ENCODE measurements at places on chromosomes 1 and 21. TPM values are rescaled to one million over a fixed set of nuclear protein-coding genes. Genes with fewer than 3 reads are reported as not detected.

GRCh38 chr1:17112496-17113236, 6.6 kb downstream of the PADI2 start:
- no peak for DNase-seq

DNA sequence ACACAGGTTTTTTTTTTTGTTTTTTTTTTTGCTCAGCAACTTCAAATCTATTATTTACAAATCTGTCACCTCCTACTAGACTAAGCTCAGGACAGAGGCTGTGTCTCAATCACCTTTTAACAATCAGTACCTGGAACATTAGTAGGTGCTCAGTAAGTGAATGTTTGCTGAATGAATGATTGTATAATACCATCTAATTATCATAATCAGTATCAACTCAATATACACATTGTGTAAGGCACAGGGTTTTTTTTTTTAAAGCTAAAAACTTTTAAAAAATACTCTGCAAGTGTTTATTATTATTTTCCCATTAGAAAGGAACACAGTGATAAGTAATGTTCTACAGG, 9.2 kb downstream of the ERRFI1 start:
- DNase-seq, result no peak

DNA sequence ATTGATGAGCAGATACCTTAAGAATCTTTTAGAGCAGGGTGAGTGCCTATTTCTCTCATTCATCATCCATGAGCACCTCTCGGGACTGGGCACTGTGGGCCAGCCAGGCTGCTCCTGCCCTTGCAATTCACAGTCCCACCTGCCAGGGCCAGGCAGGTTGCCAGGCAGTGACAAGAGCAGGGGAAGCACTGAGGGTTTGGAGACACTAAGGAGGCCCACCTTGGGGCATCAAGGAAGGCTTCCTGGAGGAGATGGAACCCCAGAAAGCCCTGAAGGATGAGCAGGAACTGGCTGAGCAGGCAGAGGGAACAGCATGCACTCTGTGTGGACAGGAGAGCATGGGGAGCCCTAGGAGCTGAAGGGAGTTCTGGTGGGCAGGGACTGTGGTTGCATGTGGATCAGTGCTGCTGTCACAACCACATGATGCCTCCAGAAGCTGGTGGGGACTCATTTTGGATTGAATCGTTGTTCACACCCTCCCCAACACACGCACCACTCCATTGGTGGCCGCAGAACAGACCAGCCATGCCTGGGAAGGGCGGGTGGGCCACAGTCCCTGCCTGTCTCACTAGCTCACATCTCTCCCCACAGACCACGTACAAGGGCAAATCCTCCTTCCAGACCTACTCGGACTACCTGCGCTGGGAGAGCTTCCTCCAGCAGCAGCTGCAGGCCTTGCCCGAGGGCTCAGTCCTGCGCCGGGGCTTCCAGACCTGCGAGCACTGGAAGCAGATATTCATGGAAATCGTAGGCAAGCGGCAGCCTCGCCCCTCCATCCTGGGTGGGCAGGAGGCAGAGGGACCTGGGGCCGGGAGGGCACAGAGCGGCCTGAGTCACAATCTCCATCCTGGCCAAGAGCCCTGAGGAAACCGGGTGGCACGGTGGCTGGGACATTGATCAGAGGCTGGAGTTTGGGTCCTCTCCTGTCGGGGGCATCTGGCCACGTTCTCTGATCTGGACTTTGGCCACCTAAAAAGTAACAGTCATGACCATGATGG, 55.1 kb downstream of the DISP3 start:
- DNase-seq, result no peak

DNA sequence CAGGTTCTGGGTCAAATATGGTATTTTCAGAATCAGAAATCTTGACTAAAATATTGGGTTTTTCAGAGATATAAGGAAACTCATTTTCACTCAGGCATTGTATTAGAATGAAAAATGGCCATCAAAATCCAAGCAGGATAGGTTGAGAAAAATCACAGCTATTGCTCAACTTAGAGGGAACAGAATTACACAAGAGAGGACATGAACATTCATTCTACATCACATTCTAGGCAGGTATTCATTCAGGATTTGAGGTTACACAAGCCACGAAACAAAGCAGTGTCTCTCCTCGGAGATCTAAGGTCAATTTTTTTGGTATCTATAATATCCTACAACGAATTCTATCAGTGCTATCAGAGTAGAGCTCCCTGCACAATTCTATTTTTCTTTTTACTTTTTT, 163.6 kb upstream of the HP1BP3 start:
- DNase-seq, result no peak

DNA sequence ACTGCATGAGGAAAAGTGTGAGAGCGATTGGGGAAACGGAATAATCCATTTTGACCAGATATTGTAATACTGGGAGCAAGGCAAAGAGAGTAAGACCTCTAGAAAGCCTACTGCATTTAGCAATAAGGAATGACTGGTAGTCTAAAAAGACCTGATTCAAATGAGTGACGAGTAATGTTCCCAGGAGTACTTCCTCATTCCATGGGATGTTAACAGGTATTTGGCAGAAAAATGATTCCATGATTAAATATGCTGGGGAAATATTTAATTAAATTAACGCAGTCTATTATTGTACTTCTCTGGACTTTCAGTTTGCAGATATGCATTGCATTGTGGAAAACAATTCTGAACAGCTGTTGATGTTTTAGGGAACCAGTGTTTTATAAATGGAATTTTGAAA, 105.5 kb downstream of the RPE65 start:
- DNase-seq, result no peak

TFF2 gene
- polyA plus RNA-seq, result not detected

CFHR4 gene
- not detected for polyA plus RNA-seq

DNA sequence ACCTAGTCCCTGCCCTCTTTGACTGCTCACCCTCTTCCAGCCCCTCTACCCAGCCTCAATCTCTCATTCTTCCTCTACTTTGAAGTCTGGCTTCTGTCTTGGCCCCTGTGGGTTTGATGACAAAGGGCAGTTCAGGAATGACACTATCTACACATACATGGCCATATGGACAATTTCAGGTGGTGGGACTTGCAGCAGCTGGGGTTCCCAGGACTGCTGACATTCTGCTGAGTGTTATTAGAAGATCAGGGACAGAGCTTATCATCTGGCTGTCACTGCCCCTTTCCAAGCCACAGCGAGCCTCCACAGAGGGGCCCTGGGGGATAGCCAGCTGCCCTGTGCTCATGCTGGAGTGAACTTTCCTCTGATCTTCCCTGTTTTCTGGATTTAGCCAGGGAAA, 97.4 kb upstream of the IPO9 start:
- peak; percentile 60 for DNase-seq

DNA sequence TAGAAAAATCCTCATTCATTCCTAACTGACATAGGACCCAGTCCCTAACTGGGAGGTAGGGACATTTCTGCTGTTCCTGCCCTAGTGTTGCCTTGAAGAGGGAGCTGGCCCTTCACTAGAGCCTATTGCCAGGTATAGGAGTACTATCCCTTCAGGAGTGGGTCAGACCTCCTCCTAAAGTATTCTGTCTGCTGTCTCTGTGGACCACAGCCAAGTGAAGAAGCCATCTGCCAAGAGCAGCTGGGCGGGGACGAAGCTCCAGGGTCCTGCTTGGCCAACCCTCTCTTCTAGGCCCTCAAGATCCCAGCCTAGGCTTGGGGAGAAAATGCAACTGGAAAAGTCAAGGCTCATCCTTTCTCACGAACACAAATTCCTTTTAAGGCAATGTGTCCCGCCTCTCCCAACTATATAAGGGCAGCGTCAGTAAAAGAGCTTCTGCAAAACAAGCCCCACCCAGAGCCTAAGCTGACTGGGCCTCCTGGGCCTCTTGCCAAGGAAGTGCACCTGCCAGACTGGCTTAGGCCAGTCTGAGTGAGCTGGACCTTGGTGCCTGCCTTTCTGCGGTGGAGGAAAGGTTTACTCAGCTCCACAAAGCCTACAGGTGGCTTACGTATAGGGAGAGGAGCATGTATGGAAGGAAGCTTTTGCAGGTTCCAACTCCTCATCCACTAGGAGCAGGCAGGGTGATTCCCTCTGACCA, 638 bp upstream of the TUFT1 start:
- peak; percentile 72 for DNase-seq

PPM1J gene
- polyA plus RNA-seq, result 6.4 TPM

- peak; percentile 79 for DNase-seq
Measured at GRCh38 chr1:18926315-18927081, 24.1 kb upstream of the ALDH4A1 start.

Measured in right cardiac atrium (tissue), 5 donors.